ENCODE measurements at places on chromosomes 3 and 15.

DNA sequence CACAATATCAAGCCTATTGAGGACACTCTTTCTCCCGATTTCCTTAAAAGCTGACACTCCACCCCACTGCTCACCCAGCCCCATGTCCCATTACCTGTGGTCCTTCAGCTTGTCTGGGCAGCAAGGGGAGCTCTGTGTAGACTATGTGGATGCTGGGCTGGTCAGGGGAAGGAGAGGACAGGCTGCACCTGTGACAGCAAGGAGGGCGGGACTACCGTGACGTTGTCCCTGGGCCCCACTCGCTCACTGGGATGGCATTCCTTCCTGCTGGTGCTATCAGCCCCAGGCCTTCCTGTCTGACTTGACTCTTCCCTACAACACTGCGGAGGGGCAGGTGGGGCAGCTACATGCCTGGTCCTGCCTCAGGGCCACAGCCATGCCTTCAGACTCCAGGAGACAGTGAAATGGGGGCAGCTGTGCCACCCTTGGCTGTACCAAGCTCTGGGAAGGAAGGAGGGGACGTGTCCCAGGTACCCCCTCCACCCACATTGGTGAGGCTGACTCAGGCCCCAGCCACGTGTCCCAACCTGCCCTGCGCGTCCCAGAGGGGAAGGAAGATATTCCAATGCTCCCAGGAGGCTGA lies at the start of gene TMEM40:
Gene TMEM40, minus strand, starts transcription at position 163 of the 583 bp plus-strand sequence. CDS start 9,427 bp downstream, outside the sequence.
- no peak for DNase-seq

GRCh38 chr3:151743855-151744254 lies 10.1 kb downstream of the AADACL2 start:
- DNase-seq = no peak

DNA sequence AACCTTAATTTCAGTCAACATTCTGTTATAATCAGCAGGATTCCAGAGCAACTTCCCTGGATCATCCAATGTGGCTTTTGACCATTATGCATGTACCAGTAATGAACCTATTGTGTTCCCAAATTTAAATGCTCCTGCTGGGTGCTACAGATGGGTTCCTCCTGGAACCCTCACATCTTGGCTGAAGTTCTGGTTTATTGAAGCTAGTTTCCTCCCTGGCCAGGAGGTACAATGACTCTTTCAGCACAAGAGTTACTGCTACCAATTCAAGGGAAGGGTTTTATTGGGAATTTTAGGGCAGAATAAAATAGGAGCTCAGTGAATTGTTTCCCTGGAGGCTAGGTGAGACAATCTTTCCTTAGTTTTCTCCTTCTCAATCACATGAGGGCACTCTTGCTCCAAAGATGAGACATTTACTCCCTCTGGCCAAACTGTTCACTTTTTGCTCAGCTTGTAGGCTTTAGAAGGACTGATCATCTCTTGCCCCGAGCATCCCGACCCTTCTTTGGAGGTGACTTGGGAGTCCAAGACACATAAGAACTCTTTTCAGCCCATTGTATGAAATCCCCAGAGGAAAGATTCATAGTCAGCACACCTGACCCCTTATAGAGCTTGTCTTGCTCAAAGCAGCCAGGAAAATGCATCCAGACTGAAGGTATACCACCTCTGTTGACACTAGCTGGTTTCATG lies 8.8 kb upstream of the NPHP3 start:
- DNase-seq = peak; percentile 75

- no peak for DNase-seq
Observed at GRCh38 chr3:105359098-105359762, 7.5 kb upstream of the ALCAM start.

GRCh38 chr3:169218314-169218983 lies 445.1 kb downstream of the MECOM start:
- peak; percentile 72 for DNase-seq

- DNase-seq = no peak
Observed at GRCh38 chr3:106326941-106327695, 458.3 kb upstream of the CBLB start.

- no peak for DNase-seq
Observed at GRCh38 chr3:49019941-49020329, 1.6 kb upstream of the DALRD3 start.

- peak; percentile 90 for DNase-seq
Observed at GRCh38 chr3:32398531-32398930, 6.9 kb downstream of the CMTM7 start.

GRCh38 chr15:79028411-79028964 lies 62.1 kb downstream of the RASGRF1 start:
- no peak for DNase-seq

GRCh38 chr3:72039677-72040076 lies 254.7 kb upstream of the PROK2 start:
- DNase-seq = no peak

GRCh38 chr15:77818484-77819047 lies 185.9 kb upstream of the LINGO1 start:
- no peak for DNase-seq

- DNase-seq = no peak
Observed at GRCh38 chr15:84788500-84788899, 28.7 kb upstream of the ALPK3 start.

- no peak for DNase-seq
Observed at GRCh38 chr3:141561426-141562034, 74.7 kb downstream of the RASA2 start.

DNA sequence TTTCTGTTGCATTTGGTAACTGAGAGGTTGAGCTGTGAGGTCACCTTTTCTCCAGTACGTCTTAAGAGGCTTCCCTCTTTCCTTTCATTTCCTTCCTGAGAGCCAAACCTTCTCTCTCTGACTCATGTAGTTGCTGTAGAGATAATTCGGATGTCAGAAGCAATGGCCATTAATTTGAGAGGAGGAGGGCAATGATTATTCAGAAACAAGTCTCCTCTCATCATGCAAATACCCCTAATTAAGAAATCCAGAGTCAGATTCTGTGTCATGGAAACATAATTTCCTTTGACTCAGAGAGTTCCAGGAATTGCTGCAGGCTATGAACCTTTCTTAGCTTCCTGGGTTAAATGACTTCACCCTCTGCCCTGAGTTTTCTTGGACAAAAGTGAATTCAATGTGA lies 59.0 kb upstream of the GSK3B start:
- DNase-seq = no peak

DNA sequence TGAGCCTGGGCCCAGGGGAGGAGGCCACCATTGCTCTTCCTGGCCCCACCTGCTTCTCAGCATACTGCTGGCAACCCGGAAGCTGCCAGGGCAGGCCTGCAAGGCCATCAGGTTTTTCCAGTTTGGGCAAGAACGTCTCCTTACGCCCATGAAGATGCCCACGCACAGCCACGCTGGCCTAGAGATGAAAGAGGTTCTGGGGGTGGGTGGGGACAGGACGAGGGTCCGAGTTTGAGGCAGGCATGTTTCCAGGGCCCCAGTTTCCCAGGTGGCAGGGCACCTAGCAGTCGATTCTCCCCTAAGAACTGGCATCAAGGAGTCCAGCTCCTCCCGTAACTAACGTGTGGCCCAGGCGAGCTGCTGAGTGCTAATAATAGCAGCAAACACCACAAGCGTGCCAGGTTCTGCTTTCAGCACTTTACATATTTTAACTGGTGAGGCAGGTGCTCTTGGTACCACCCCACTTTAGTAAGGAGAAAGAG lies 45.8 kb downstream of the ZNF710 start:
- DNase-seq = no peak

- DNase-seq = peak; percentile 55
Observed at GRCh38 chr3:184343200-184343876, 5.9 kb downstream of the FAM131A start.

DNA sequence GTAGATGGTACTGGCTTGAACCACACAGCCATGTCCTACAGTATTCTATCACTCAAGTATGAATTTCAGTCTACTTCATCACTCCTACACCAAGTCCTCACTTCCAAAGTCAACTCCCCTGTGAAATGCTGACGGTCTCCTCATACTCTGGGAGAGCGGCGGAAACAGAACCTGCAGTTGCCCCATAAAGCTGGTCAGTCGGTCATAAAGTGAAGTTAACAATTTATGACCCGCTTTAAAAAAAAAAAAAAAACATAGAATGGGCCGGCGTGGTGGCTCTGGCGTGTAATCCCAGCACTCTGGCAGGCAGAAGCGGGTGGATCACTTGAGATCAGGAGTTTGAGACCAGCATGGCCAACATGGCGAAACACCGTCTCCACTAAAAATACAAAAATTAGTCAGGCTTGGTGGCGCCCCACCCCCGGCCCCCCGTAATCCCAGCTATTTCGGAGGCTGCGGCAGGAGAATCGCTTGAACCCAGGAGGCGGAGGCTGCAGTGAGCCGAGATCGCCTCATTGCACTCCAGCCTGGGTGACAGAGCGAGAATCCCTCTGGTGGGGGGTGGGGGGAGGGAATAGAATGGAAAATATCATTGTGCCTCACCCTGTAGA lies 2.1 kb downstream of the TRANK1 start:
- no peak for DNase-seq

DNA sequence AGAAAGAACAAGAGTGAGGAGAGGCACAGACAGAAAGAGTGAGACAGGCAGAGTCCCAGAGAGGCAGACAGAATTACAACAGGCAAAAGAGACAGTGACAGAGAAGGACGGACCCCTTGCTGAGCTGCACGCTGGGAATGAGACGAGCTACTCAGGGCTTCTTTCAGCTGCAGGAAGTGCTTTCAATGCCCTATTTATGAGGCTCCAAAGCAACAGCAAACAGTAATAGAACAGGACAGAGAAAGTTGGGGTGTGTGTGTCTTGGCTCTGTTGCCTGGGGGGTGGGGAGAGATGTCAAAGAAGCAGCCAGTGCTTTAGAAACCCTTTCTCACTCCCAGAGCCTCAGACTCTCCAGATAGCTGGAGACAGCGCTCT lies 502 bp upstream of the TIMP4 start:
- no peak for DNase-seq

DNA sequence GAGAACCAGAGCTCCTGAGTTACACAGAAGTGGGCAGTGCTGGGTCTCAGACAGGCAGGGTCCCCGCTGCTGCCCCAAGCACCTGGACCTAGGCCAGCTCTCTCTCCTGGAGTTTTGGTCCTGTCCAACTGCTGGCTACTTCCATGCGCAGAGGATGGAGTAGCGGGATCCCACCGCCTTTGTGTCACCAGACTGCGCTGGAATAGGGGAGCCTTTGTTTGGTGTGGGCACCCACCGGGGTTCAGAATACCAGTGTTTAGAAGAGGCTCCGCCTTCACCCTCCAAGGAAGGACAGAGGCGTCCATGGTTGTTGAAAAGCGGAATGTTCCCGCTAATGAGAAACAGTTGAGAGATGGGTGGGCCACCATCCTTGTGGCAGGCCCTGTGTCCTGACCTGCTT lies 154.4 kb downstream of the DNAJB8 start:
- DNase-seq = no peak

DNA sequence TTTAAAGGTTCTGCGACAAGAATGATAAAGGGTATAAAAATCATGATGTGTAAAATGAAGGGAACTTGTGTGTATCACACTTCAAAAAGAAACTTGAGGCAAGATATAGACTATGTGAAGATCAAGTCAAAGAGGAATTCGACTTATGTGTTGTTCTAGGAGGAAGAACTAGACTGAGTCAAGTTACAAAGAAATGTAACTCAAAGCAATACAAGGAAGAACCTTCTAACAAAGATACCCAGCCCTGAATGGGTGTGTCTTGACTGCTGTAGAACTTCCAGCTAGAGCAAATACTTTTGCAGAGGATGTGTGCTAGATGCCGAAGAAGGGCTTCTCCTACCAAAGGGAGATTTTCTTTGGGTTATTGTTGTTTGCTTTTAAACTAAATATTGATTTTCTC lies 2.4 kb downstream of the SLC49A4 start:
- DNase-seq = no peak

- DNase-seq = no peak
Observed at GRCh38 chr3:11238060-11238459, 34.1 kb upstream of the ATG7 start.

- peak; percentile 72 for DNase-seq
Observed at GRCh38 chr15:39454189-39454986, 126.5 kb upstream of the THBS1 start.

- DNase-seq = no peak
Observed at GRCh38 chr3:174336784-174337183, 522.4 kb upstream of the NAALADL2 start.

DNA sequence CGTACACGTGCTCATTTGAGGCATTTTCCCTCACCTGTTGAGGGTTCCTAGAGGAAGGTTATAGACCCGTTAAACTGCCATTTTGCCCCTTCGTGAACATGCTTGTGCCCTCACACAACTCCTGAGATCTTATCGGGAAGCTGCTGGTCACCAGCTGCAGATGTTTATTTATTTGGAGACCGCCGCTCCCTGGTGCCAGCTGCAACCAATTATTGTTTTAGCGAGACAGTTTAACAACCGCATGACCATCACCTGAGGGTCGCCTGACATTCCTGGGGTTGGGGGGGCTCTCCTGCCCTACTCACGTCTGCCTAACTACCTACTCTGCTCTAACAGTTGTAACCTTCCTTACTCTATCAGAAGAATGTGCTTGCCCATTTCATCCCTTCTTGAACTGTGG lies 292.5 kb downstream of the MCTP2 start:
- no peak for DNase-seq

- no peak for DNase-seq
Observed at GRCh38 chr15:92633418-92633817, 22.2 kb downstream of the FAM174B start.

- DNase-seq = no peak
Observed at GRCh38 chr3:78506061-78506460, 1261.7 kb downstream of the ROBO1 start.

DNA sequence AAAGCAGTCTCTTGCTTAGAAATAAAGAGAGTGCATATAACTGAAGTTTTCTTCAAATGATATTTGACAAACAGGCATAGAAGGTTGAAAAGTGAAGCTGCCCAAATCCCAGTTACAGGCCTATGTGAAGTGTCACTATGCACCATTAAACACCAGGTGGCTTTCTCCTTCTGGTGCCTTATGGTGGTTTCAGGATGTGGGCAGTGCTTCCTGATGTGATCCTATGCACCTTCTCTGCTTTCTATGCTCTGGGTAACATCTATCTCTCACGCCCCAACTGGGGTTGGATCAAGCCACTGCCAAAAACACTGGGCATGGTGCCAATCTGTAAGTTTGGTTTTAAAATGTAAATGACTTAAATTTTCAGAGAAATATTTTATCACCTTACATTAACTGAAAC lies 744.7 kb downstream of the TUSC7 start:
- DNase-seq = no peak

DNA sequence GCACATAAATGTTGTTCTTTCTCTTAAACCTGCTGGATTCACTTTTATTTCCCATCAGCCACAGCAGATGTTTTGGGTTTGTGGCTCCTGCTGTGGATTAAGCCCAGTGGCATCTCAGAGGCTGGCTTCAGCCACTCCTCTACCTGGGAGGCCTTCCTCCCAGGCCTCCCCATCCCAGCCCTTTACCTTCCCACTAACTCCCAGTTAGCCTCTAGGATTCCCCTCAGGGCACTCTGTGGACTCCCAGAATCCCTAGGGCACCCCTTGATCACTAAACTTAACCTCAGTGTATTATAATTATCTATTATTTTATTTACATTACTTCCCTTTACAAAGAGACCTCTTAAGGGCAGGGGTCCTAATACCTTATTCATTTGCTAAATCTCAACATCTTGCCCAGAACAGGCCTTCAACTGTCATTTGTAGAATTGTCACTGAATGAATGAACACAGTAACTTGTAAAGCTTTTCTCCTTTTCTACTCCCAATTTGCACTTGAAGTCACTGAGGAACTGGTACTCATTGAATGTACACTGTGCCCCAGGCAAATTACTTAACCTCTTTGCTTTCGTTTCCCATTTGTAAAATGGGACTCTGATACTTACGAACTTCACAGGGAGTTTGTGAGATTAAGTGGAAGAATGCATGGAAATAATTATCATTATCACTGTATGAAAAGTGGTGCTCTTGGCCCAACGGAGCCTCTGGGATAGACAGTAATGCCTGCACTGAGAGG lies 8.3 kb downstream of the CCDC13 start:
- DNase-seq = no peak
